Thymus (tissue), 14 donors: ENCODE measurements at places on chromosomes 13 and 19.

- H3K27ac ChIP-seq: peak overlapping the region; percentile 95
- H3K4me1 ChIP-seq: peaks cover 97% of the 10 kb centered on the region
- H3K36me3 ChIP-seq: no peaks in the 10 kb centered on the region
- no peaks in the 10 kb centered on the region for H3K27me3 ChIP-seq
- H3K4me3 ChIP-seq: peak overlapping the region; percentile 57
Measured at GRCh38 chr19:1855828-1856255, 7.5 kb downstream of the KLF16 start.

- no peaks in the 10 kb centered on the region for H3K4me1 ChIP-seq
- H3K27me3 ChIP-seq: no peaks in the 10 kb centered on the region
- H3K4me3 ChIP-seq: no peak overlapping the region
- H3K36me3 ChIP-seq: no peaks in the 10 kb centered on the region
Measured at GRCh38 chr19:13083627-13084026, 19.0 kb downstream of the LYL1 start.

DNA sequence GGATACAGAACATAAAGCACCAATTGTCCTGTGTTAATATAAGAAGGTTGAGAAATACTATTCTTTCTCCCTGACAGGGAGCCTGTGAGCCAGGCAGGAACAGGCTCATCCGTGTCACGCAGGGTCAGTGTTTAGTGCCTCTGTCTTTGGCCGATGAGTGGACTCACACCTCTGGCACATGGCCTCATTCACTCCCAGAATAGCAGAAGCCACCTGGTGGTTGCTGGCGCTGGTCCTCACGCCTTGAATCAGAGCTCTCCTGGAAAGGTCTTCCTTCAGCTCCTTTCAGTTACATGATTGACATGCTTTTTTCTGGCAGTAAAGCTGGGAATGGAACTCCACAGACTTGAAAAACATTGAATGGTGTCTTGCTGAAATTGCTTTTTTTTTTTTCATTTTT is 28.1 kb upstream of the SIAH3 start:
- no peak for DNase-seq
- H3K4me3 ChIP-seq: no peak overlapping the region
- no peaks in the 10 kb centered on the region for H3K36me3 ChIP-seq
- no peak overlapping the region for H3K27ac ChIP-seq
- no peaks in the 10 kb centered on the region for H3K4me1 ChIP-seq

GRCh38 chr19:55304980-55305379 is 20.2 kb downstream of the TMEM150B start:
- H3K27ac ChIP-seq: no peak overlapping the region
- no peak for DNase-seq
- H3K4me3 ChIP-seq: no peak overlapping the region
- H3K36me3 ChIP-seq: peaks cover 11% of the 10 kb centered on the region
- no peaks in the 10 kb centered on the region for H3K27me3 ChIP-seq
- peaks cover 24% of the 10 kb centered on the region for H3K4me1 ChIP-seq

GRCh38 chr19:13339869-13340268 is 166.4 kb downstream of the CACNA1A start:
- H3K27ac ChIP-seq: no peak overlapping the region
- no peak for DNase-seq
- H3K36me3 ChIP-seq: no peaks in the 10 kb centered on the region
- no peaks in the 10 kb centered on the region for H3K4me1 ChIP-seq

DNA sequence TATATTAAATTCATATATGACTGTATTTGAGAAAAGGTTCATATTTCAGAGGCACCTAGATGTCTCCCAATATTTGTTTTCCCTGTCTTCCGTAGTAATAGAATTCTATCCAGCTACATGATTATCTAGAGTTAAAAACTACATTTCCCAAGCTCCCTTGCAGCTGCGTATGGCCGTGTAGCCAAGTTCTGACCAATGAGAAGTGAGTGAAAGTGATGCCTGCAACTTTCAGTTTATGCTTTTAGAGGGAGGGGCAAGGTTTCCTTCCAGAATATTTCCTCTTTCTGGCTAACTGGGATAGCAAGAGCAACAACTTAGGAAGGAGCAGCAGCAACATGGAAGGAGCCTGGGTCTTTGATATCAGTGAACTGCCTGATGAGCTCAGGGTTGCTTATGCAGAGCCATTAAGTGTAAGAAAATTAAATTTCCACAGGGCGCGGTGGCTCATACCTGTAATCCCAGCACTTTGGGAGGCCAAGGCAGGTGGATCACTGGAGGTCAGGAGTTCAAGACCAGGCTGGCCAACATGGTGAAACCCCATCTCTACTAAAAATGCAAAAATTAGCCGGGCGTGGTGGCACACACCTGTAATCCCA is 23.2 kb upstream of the CYP2A13 start:
- H3K36me3 ChIP-seq: no peaks in the 10 kb centered on the region
- no peak overlapping the region for H3K27ac ChIP-seq
- H3K4me1 ChIP-seq: no peaks in the 10 kb centered on the region
- DNase-seq: no peak
- H3K27me3 ChIP-seq: no peaks in the 10 kb centered on the region

DNA sequence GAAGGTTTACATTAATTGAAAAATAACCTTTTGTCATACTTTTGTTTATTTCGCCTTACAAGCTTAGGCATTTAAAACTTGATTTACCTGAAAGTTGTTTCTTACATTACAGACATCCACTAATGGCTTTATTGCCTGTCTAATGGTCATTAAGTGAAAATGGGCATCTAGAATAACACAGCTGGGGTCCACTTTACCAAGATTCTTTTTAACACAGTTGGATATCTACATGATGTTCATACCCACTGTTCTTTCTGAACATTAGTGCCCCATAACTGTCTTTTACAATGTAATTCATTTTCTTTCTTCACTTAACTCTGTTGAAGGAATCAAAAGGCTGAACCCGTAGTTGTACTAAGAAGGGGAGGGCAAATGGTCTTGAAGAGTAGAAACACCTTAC is 19.8 kb upstream of the KLHL1 start:
- no peak overlapping the region for H3K4me3 ChIP-seq
- H3K27me3 ChIP-seq: no peaks in the 10 kb centered on the region
- no peaks in the 10 kb centered on the region for H3K4me1 ChIP-seq

DNA sequence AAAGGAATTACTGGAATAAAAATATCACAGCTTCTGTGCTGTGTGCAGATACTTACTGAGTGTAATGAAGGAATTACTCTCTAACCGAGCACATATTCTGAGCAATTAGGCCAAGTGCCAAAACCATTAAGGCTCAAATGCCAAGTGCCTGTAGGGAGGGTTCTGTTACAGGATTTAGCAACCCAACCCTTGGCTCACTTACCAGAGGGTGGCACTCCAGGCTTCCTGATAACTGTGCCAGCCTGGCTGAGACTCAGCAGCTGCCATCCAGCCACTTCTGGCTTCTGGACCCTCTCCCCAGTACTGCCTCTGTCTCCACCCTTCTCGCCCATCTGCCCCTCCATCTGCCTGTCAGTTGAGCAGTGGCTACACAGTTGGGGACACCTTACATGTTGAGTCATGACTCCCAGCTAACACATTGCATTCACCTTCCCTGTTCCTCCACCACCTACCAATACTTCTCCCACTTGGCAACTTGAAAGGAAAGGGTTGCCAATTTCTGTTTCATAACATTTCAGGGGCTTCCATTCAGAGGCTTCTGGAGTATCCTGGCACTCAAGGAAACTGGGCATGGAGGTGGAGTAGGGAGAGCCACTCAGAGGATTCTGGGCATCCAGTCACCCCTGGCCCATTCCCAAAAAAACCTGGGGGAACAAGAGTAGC is 110.5 kb downstream of the COG6 start:
- no peaks in the 10 kb centered on the region for H3K27me3 ChIP-seq
- H3K4me3 ChIP-seq: no peak overlapping the region
- H3K27ac ChIP-seq: no peak overlapping the region
- H3K36me3 ChIP-seq: no peaks in the 10 kb centered on the region
- peaks cover 5% of the 10 kb centered on the region for H3K4me1 ChIP-seq

DNA sequence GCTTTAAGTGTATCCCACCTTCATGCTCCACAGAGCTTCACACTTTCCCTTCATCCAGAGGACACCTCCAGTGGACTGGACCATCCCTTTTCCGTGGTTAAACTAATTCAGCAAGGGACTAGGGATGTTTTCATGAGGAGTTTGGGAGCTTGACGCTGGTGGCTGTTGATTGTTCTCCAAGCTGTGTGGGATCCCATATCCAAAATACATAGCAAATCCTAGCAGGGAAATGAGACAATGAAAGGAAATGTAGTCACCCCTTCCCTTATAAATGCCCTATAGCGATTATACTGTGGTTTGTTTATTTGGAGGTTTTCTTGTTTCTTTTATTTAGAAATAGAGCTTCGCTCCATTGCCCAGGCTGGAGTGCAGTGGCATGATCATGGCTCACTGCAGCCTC is 31.6 kb upstream of the DPRX start:
- DNase-seq: no peak
- no peak overlapping the region for H3K27ac ChIP-seq
- no peak overlapping the region for H3K4me3 ChIP-seq
- no peaks in the 10 kb centered on the region for H3K27me3 ChIP-seq

DNA sequence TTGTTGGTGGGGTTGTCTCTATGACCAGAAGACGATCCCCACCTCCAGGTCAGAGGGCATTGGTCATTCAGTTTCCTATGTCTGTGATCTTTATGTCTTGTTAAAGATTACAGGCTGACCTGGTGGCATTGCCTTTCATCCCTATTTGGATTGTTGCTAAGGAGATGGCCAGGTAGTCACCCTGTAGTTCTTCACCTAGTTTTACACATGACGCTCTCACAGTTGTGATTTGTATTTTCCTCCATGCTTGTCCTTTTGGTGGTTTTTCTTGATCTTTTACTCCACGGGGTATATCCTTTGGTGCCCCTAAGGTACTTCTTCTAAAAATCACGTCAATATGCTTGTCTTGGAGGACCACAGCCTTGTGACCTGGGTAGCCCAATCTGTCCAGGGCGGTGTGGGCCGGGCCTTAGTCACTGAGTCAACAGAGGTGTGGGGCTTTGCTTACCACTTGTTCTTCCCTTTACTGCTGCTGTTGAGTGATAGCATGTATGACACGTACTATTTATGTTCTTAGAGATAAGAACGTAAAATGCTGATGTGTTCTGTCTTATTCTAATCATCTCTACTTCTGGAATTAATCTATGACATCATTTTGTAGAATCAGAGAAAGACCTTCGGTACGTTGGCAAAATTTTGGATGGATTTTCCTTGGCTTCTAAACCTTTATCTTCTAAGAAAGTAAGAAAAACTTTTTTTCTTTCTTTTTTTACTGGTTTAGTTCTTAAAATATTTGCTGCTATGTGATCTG is 20.1 kb downstream of the GPATCH1 start:
- H3K27ac ChIP-seq: no peak overlapping the region
- no peaks in the 10 kb centered on the region for H3K27me3 ChIP-seq
- H3K4me1 ChIP-seq: no peaks in the 10 kb centered on the region
- peaks cover 34% of the 10 kb centered on the region for H3K36me3 ChIP-seq
- no peak overlapping the region for H3K4me3 ChIP-seq

DNA sequence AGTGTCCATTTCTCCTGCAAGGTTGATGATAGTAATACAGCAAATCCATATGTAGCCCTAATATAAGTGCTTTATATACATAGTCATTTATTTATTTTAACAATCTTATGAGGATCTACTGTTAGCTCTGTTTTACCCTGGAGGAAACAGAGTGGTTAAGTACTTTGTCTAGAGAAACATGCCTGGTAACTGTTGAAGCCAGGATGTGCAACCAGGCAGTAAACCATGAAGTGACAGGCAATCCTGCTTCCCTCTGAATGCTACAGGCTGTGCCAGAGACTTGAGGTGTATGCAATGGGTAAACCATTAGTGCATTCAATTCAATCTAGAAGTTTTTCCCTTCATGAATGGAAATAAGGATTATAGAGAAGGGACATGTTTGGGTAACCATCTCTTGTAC is 911.0 kb downstream of the PCDH17 start:
- H3K27ac ChIP-seq: no peak overlapping the region
- H3K27me3 ChIP-seq: no peaks in the 10 kb centered on the region

- H3K4me1 ChIP-seq: no peaks in the 10 kb centered on the region
- no peak overlapping the region for H3K4me3 ChIP-seq
- H3K27ac ChIP-seq: no peak overlapping the region
- H3K36me3 ChIP-seq: no peaks in the 10 kb centered on the region
- peaks cover 2% of the 10 kb centered on the region for H3K27me3 ChIP-seq
Measured at GRCh38 chr19:40632311-40633036, 31.3 kb downstream of the LTBP4 start.

- H3K27ac ChIP-seq: no peak overlapping the region
- H3K27me3 ChIP-seq: no peaks in the 10 kb centered on the region
- H3K4me3 ChIP-seq: no peak overlapping the region
Measured at GRCh38 chr13:39481491-39481890, 121.5 kb downstream of the LHFPL6 start.

DNA sequence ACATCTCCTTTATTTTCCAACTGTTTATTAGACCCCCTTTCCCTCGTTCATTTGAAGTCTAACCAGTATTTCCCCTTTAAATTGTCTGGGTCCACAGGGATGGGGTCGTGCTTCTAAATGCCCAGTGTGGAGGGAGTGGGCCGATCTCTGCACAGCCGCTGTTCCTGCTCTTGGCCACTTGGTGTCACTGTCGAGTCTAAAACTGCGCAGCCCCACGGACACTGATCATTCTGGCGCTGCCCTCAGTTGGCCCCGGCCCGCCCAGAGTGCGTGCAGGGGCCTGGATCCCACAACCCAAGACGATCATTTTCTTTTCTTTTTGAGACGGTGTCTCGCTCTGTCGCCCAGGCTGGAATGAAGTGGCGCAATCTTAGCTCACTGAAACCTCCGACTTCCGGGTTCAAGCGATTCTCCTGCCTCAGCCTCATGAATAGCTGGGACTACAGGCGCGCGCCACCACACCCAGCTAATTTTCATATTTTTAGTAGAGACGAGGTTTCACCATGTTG is 12.0 kb downstream of the WDR88 start:
- no peaks in the 10 kb centered on the region for H3K36me3 ChIP-seq
- H3K4me3 ChIP-seq: no peak overlapping the region
- DNase-seq: peak; percentile 40
- H3K4me1 ChIP-seq: no peaks in the 10 kb centered on the region
- H3K27ac ChIP-seq: no peak overlapping the region

- DNase-seq: no peak
- H3K36me3 ChIP-seq: no peaks in the 10 kb centered on the region
- no peak overlapping the region for H3K27ac ChIP-seq
Measured at GRCh38 chr13:97414392-97414791, 19.6 kb upstream of the RAP2A start.

GRCh38 chr13:39311619-39312018 is 273.4 kb downstream of the NHLRC3 start:
- H3K4me1 ChIP-seq: no peaks in the 10 kb centered on the region
- no peak overlapping the region for H3K4me3 ChIP-seq
- H3K27me3 ChIP-seq: no peaks in the 10 kb centered on the region
- no peaks in the 10 kb centered on the region for H3K36me3 ChIP-seq

GRCh38 chr13:48175185-48175584 is 57.8 kb upstream of the ITM2B start:
- no peaks in the 10 kb centered on the region for H3K36me3 ChIP-seq
- no peak overlapping the region for H3K4me3 ChIP-seq
- H3K27me3 ChIP-seq: no peaks in the 10 kb centered on the region
- no peak overlapping the region for H3K27ac ChIP-seq
- H3K4me1 ChIP-seq: no peaks in the 10 kb centered on the region

DNA sequence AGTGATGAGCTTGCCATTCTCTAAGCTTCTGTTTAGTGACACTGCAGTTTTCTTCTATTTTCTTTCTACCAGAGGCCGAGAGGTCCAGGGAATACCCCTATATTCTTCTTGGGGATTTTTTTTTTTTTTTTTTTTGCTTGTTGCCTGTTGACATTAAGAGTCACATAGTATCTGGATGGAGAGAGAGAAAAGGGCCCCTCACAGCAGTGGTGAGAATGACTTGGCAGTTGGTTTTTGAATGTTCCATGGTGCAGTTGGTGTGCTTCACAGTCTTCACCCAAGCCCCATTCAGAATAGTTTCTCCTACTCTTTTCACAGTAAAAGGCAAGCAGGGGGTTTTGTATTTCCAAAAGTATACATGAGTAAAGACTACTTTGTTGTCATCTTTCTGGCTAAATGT is 577.9 kb downstream of the LMO7 start:
- H3K27ac ChIP-seq: no peak overlapping the region
- no peaks in the 10 kb centered on the region for H3K4me1 ChIP-seq
- no peaks in the 10 kb centered on the region for H3K36me3 ChIP-seq
- no peak overlapping the region for H3K4me3 ChIP-seq
- H3K27me3 ChIP-seq: no peaks in the 10 kb centered on the region
- no peak for DNase-seq
